ENCODE measurements at places on chromosomes 5 and 9.

DNA sequence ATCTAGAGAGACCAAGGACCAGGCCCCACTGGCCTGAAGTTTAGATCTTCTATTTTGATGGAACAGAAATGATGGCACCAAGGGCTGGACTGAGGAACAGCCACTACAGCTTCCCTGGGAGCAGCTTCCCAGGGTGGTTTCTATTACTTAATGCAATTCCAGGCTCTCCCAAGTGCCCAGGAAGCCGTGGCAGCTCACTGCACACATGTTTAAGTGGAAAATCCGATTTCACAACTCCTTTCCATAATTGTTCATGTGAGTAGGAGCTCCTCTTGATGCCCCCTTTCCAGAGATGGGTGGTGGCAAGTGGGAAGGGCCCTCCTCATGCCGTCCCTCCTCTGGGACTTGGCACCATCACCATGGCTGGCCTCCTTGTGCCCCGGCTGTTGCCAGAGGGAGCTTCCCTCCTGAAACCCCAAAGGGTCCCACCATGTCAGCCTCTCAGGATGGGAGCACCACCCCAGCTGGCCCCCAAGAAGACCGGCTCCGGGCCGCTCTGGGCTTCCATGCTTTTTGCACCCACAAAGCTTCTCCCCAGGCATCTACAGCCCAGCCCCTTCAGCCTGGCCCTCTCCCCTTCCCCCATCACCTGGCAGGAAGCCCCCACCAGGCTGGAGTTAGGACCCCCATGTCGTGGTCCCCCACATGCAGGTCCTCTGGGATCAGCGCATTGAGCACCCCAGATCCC is 9.1 kb upstream of the UBAC1 start:
- H3K4me3 ChIP-seq: no peak overlapping the region
- no peak overlapping the region for H3K27ac ChIP-seq
- no peaks in the 10 kb centered on the region for H3K36me3 ChIP-seq
- DNase-seq: no peak

DNA sequence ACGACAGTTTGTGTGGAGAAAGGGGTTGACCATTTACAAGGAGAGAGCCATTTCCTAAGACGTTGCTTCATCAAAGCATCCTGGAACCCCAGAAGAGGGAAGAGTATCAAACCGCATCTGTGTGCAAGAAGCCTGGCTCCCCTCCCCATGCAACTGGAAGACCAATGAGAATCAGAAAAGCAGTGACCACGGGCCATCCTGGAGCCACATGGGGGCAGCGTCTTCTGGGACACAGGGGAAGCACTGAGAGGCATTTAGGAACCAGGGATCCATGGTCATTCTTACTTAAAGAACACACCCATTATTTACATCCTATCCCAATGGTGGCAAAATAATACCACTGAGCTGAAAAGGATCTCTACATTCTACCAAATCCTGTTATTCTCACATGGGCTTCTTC is 29.3 kb downstream of the SEMA5A start:
- no peaks in the 10 kb centered on the region for H3K4me1 ChIP-seq
- DNase-seq: no peak
- no peaks in the 10 kb centered on the region for H3K36me3 ChIP-seq
- H3K27ac ChIP-seq: no peak overlapping the region
- H3K27me3 ChIP-seq: no peaks in the 10 kb centered on the region

GRCh38 chr9:9124616-9125015 is 1325.0 kb upstream of the DMAC1 start:
- no peak overlapping the region for H3K4me3 ChIP-seq
- no peaks in the 10 kb centered on the region for H3K27me3 ChIP-seq
- H3K27ac ChIP-seq: no peak overlapping the region
- H3K4me1 ChIP-seq: no peaks in the 10 kb centered on the region
- no peak for DNase-seq

GRCh38 chr5:143373076-143373475 is 30.4 kb downstream of the NR3C1 start:
- H3K4me3 ChIP-seq: no peak overlapping the region
- no peak overlapping the region for H3K27ac ChIP-seq
- H3K36me3 ChIP-seq: no peaks in the 10 kb centered on the region
- peaks cover 54% of the 10 kb centered on the region for H3K4me1 ChIP-seq

- H3K36me3 ChIP-seq: no peaks in the 10 kb centered on the region
- H3K27me3 ChIP-seq: no peaks in the 10 kb centered on the region
- DNase-seq: no peak
- H3K4me3 ChIP-seq: no peak overlapping the region
Measured at GRCh38 chr9:107793541-107793940, 304.0 kb upstream of the KLF4 start.

DNA sequence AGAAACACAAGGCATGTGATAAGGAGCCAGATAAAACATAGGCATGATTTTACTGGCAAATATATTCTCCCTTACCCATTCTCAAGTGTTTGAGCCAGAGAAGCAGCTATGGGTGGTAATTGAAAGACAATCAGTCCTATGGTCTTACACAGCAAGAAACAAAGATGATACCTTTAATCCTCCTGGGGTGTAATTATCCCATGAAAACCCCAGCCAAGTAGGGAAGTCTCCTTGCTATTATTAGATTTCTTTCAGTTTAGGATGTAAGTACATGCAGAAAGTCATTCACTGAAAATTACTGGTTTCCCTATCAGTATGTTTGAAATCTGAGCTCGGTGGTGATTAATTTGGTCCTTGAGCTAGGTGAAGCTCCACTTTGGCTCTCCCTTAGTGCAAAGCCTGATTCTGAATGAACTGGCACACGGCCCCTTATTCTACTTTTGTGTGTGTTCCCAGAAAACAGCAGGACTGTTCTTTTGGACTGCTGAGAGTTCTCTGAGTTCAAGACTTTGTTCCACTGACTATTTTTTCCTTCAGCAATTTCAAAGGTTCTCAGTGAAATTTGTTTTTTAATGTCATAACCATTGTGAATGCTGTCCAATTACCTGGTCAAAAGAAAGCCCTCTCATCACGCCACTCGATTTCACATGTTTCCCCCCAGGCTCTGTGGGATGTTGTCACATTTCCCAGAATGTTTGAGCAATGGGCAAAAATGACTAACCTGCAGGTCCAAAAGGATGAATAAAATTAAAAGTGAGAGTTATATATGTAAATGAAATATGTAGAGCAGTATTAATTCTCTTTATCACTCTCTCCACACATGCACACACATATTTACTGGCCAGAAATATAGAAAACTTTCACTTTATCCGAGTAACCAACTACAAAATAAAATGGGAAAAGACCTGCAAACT is 343.0 kb downstream of the RAB3C start:
- peaks cover 62% of the 10 kb centered on the region for H3K4me1 ChIP-seq
- H3K27ac ChIP-seq: peak overlapping the region; percentile 92
- H3K36me3 ChIP-seq: no peaks in the 10 kb centered on the region

DNA sequence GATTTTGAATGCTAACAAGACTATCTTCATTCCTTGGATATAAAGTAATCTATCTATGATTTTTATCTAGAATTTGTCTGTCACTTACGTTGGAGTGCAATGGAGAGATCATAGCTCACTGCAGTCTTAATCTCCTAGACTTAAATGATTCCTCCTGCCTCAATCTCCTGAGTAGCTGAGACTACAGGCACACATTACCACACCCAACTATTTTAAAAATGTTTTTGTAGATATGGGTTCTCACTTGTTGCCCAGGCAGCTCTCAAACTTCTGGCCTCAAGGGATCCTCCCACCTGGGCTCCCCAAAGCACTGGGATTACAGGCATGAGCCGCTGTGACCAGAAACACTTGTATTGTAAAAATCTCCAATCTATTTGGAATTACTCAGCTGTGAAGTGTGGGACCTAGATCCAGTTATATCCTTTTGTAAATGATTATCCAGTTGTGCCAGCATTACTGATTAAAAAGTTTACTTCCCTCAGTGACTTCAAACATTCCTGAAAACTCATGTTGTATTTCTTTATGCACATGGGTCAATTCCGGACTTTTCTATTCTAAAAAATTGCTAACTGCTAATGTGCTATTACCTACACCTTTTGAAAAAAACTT is 1793.8 kb upstream of the WWC1 start:
- no peak overlapping the region for H3K27ac ChIP-seq
- H3K36me3 ChIP-seq: no peaks in the 10 kb centered on the region
- no peak overlapping the region for H3K4me3 ChIP-seq
- no peaks in the 10 kb centered on the region for H3K4me1 ChIP-seq

DNA sequence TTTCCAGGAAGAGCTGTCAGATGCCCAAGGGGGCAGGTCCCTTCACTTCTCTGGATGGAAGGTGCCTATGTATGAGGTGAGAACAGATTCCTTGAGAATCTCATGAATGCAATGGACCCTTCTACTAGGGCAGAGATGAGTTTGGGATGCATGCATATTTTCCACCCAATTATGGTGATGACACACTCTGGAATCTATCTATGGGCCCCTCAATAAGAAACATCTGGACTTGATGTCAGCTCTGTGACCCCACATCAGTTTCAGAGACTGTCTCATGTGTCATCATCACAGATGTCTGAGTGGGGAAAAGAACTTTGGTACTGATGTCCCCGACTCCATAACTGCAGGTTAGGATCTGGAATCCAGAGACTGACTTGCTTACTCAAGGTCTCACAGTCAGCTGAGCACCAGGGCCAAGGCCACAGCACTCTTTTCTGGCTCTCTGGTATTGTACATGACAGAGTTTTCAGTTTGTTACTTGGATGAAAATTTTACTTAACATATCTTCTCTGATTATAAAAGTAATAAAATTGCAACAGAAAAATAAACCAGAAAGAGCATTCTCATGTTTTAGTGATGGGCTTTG is 177.0 kb downstream of the DCP2 start:
- H3K4me3 ChIP-seq: no peak overlapping the region
- no peaks in the 10 kb centered on the region for H3K27me3 ChIP-seq
- no peak for DNase-seq

DNA sequence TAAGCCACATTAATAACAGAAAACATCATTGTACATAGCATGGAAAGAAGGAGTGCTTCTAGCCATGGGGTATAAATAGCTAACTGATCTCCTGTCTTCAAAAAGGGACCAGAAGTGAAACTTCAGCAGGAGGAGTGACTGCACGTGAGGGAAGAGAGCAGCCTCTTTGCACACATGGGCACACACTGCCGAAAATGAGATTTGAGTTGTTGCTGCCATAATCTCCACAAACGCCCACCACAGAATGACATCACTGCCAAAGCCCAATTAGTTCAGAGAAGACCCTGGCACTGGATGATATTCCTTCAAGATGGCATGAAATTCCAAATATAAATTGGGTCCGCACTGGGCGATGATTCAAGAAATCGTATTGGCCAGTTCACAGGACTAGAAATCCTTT is 238.9 kb upstream of the NR4A3 start:
- no peaks in the 10 kb centered on the region for H3K36me3 ChIP-seq
- DNase-seq: no peak
- H3K4me3 ChIP-seq: no peak overlapping the region

DNA sequence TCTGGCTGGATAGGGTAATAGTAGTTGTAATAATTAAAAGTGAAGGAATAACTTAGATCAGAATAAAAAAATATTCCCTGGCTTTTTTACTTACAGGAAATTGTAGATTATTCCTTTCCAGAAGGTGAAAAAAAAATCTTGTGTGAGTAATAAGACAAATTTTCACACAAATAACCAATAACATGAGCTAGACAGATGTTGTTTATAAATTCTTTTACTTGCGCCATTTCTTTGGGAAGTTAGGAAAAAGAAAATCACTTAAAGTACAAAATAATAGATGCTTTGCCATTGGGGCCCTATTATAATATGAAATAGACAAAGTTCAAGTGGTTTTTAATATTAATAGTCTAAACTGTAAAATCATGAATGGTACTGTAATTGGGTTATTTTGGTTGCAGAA is 204.1 kb downstream of the ARRDC3 start:
- no peak overlapping the region for H3K27ac ChIP-seq
- H3K27me3 ChIP-seq: no peaks in the 10 kb centered on the region
- no peaks in the 10 kb centered on the region for H3K4me1 ChIP-seq
- no peak overlapping the region for H3K4me3 ChIP-seq

- H3K27ac ChIP-seq: no peak overlapping the region
- H3K4me3 ChIP-seq: no peak overlapping the region
- no peak for DNase-seq
- H3K27me3 ChIP-seq: no peaks in the 10 kb centered on the region
- H3K4me1 ChIP-seq: no peaks in the 10 kb centered on the region
- H3K36me3 ChIP-seq: no peaks in the 10 kb centered on the region
Measured at GRCh38 chr9:18260521-18260920, 213.4 kb upstream of the ADAMTSL1 start.

- no peak for DNase-seq
- no peak overlapping the region for H3K27ac ChIP-seq
- H3K27me3 ChIP-seq: no peaks in the 10 kb centered on the region
Measured at GRCh38 chr5:150694612-150695011, 6.2 kb downstream of the RBM22 start.

- H3K27me3 ChIP-seq: peaks cover 4% of the 10 kb centered on the region
- H3K36me3 ChIP-seq: no peaks in the 10 kb centered on the region
- no peak overlapping the region for H3K27ac ChIP-seq
Measured at GRCh38 chr5:171795381-171795780, 9.8 kb downstream of the SMIM23 start.

- H3K4me3 ChIP-seq: no peak overlapping the region
- no peak overlapping the region for H3K27ac ChIP-seq
- peaks cover 29% of the 10 kb centered on the region for H3K4me1 ChIP-seq
- H3K36me3 ChIP-seq: no peaks in the 10 kb centered on the region
Measured at GRCh38 chr9:85199866-85200495, 530.5 kb downstream of the NTRK2 start.

DNA sequence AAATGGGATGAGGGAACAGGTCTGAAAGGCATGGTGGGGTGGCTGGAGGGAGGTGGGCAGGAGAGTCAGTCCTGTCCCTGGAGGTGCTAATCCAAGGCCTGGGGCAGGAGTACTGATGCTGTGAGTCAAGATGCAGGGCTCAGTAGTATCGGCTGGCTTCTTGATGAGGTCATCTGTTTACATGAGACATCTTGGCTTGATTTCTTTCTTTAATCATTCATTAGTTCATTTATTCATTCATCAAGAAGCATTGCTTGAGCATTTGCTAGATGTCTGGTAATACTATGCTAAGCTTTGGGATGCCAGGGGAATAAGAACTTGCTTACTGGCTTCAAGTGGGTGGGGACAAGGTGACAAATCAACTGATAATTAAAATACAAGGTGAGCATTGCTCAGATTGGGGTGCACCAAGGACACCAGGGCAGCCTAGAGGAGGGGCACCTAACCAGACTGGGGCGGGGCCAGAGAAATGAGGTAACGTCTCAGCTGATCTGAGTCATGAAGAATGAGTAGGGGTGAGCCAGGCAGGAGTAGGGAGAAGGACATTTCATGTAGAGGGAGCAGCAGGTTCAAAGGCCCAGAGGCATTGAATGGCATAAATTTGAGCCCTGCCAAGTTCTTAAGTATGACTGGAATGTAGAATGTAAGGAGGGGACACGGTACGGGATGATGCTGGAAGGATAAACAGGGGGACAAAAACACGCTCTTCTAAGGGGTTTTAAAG is 88.8 kb downstream of the EGFLAM start:
- DNase-seq: no peak
- no peaks in the 10 kb centered on the region for H3K27me3 ChIP-seq

Data from tibial artery (tissue), 4 donors.